ENCODE measurements at places on chromosomes 3 and 15.

DNA sequence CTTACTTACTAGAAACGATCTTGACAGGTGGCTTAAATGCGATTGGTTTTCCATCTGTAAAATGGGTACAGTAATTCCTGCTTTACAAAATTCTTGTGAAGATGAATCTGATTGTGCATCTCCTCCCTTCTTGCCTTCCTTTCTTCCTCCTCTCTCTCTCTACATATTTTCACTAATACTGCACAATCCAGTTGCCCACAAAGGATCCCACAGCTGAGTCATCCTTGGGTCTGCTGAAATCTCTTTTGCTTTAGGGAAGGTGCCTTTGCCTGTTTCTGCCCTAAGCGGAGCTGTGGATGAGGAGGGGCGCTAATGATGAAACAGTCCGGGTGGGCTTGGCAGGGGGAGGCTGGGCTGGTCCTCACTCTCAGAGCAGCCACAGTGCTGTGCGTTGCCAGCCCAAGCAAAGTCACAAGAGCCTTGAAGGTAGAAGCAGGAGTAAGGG is 46.1 kb downstream of the AMOTL2 start:
- no peak for DNase-seq

- DNase-seq = no peak
Measured at GRCh38 chr15:83207660-83208366, at the start of gene HDGFL3. HDGFL3 (minus strand) TSS chr15:83207823; CDS start chr15:83207414, 409 bp downstream.

DNA sequence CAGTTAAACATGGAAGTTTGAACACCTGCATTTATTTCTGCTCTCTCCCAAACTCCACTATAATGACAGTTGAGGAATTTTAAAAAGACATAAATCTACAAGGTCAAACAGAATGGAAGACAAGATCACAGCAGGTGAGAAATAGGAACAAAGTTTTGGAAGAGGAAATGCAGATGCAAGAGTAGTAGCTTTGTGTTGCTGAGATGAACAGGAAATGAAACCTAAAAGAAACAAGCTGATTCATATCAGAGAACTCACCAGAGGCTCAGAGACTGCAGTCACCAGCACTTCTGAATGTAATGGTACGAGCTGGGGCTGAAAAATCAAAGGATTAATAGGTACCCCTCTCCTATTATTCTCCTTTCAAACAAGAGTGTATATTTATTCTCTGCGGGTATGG is 459.9 kb downstream of the RAP2B start:
- DNase-seq = peak; percentile 70

GRCh38 chr3:113659101-113659541 is 37.3 kb downstream of the USF3 start:
- no peak for DNase-seq

DNA sequence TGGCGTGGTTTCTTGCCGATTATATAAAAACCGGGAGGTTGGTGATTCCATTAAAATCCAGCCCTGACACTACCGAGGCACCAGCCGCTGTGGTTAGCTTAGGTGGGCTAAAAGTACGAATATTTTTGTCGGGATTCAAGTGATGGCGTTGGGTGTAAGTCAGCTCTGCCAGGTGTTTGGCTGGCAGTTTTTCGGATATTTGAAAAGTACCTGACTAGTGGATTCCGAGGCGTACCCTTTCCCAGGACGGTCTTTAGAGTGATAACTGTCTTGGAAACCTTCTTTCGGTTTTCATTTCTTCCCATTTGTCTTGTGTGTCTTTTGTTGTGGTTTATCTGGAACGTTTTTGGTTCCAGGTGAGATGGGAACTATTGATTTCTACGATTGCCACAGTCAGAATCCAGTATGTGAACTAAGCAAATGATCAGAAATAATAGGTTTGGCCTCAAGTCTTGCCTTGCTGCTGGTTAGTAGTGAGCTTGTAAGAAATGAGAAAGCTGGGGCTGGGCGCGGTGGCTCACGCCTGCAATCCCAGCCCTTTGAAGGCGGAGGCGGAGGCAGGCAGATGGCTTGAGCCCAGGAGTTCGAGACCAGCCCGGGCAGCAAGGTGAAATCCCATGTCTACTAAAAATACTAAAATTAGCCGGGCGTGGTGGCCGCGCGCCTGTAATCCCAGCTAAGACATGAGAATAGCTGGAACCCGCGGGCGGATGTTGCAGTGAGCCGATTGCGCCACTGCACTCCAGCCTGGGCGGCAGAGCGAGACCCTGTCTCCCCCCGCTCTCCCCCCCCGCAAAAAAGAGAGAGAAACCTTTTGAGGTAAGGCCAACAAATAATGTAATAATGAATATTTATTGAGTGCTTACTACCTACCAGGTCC is 1.4 kb downstream of the FYTTD1 start:
- no peak for DNase-seq

DNA sequence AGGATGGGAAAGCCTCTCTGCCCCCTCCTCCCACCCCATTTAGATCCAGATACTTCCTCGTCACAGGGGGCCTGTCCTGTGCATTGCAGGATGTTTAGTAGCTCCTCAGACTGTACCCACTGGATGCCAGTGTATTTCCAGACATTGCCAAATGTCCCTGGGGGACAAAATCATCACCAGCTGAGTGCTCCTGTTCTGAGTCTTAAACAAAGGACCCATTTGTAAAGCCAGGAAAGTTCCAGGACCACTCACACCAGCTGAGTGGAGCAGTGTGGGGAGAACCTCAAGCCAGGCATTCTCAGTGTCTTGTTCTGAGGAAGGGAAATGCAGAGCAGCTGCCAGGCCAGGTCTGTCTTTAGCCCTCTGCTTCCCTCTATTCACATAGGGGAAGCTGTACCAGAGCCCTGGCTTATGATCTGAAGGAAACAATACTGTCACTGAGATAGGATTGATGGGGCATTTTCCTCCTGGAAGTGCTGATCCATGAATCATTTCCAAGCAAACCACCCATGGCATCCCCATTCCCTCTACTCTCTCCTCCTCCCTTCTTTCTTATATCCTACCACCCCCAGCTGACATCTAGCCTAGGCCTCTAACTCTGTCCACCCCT is 67.4 kb upstream of the MEX3B start:
- DNase-seq = no peak

- no peak for DNase-seq
Measured at GRCh38 chr3:31185062-31185357, 290.5 kb upstream of the GADL1 start.

- no peak for DNase-seq
Measured at GRCh38 chr3:43345877-43346276, 59.5 kb downstream of the SNRK start.

- no peak for DNase-seq
Measured at GRCh38 chr15:69328739-69329138, 30.0 kb downstream of the PAQR5 start.

GRCh38 chr15:82530606-82531379 is 9.5 kb downstream of the RPS17 start:
- peak; percentile 60 for DNase-seq

DNA sequence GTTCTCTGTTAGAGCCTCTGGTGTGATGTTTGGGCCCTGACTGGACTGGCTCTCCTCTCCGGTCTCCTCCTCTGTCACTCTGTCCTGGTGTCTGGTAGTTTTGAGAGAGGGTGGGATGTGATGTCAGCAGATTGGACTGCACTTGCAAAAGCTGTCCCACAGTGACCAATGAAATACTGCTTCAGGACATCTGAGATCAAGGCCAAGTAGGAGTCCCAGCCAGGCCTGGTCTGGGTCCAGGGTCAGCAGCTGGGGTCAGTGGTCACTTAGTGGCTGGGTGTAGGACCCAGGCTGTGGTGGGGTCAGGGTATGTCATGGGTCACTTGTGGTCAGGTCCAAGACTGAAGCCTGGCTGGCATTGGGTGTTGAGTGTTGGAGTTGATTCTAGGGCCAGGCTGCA is 20.9 kb downstream of the ALDH1L1 start:
- DNase-seq = no peak

DNA sequence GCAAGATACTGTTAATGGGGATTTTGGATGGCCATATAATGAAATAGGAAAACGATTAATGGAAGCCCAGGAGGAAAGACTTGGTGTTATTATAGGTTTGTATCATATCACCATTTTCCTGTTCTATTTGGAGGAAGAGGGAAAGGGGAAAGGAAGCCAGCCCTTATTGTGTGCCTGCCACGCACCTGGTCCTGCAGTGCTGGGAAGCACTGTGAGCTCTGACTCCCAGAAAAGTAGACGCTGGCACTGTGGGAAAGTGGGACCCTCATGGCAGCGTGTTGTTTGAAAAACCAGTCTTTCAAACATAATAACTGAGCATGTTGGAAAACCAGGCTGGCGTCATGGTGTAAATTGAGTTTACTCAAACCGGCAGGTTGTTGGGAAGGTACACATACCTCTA is 22.0 kb downstream of the CGNL1 start:
- no peak for DNase-seq

DNA sequence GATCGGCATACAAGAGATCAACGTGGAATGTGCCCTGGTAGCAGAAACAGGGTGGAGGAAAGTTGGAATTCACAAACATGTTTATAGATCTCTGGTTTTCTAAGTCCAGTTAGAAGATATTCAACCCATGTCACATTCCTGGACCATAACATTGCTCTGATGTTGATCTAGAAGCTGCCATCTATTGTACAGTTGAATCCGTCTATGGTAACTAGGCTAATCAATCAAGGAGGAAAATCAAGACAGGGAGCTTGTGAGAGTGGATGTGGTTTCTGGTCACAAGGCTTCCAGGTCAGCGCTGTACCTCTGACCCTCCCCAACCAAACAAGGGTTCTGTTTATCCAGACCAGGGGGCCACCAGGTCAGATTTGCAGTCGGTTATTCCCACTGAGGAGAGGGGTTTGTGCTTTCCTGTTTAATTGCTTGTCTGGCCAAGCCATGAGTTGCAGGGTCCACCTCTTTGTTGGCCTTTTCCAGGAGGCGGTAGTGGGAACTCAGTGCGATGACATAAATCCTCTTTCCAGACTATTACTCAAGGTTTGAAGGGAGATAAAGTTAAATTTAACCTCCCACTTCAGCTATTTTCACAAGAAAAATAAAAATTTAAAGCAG is 130.3 kb downstream of the SLCO3A1 start:
- no peak for DNase-seq

- no peak for DNase-seq
Measured at GRCh38 chr3:148205977-148206376, 491.7 kb upstream of the AGTR1 start.

DNA sequence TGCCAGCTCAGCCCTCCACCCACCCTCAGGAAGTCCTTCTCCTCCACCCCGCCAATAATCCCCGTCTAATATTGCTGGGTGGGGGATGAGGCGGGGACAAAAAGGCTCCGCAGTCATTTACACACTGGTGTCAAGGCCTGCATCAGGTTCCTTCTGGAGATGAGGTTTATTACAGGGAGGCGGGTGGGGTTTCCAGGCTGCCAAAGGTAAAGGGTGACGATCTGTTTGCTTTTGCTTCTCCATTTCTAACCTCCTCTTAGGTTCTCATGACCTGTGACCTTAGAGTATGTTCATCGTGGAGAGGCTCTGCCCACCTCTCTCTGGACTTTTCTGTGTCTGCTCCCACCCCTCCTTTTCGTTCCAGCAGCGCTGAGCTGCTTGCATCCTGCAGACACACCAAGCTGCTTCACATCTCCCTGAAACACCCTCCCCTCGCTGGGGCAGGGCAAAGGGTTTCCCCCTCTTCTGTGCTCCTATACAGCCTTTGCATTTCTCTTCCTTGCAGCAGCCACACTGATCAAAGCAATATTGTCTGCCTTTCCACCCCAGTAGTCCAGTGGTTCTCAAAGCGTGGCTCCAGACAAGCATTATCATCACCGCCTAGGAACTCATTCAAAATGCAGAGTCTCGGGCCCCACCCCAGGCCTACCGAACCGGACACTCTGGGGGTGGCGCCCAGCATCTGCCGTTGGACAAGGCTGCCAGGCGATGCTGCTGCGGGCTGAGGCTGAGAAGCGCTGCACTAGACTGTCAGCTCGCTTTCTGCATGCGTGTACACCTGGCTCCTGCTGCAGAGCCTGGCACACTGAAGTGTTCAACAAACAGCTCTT is 26.6 kb downstream of the CA12 start:
- DNase-seq = no peak

DNA sequence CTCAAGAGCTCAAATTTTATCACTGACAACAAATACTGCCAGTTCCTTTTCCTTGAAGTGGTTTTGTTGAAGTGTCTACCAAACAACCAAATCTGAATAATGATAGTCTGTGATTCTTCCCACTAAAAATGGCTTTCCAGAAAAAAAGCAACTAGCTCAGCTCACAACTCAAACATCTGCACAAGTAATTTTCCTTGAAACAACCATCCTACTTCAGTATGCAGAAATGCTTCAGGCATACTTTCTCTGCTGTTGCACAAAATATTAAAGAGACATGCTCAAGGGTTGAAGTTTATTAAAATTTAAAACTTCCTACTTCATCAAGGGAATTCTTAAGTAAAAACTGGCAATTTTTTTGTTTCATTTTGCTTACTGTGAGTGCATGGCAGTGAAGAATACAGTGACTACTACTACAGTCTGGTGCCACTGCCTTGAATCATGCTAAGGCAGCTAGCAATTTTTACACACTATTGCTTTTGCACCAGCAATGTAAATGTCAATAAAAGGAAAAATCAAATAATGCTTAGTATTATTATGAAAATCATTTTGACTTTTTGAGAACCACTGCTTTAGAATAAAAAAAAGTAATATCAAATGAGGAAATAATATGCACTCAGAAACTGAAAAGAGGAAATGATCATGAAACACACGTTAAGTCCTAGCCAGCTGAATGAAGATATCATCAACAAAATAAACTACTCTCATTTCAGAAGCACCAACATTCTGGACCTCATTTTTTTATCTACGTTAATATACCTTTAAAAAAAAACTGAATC is 33.6 kb downstream of the VPS13C start:
- peak; percentile 32 for DNase-seq

DNA sequence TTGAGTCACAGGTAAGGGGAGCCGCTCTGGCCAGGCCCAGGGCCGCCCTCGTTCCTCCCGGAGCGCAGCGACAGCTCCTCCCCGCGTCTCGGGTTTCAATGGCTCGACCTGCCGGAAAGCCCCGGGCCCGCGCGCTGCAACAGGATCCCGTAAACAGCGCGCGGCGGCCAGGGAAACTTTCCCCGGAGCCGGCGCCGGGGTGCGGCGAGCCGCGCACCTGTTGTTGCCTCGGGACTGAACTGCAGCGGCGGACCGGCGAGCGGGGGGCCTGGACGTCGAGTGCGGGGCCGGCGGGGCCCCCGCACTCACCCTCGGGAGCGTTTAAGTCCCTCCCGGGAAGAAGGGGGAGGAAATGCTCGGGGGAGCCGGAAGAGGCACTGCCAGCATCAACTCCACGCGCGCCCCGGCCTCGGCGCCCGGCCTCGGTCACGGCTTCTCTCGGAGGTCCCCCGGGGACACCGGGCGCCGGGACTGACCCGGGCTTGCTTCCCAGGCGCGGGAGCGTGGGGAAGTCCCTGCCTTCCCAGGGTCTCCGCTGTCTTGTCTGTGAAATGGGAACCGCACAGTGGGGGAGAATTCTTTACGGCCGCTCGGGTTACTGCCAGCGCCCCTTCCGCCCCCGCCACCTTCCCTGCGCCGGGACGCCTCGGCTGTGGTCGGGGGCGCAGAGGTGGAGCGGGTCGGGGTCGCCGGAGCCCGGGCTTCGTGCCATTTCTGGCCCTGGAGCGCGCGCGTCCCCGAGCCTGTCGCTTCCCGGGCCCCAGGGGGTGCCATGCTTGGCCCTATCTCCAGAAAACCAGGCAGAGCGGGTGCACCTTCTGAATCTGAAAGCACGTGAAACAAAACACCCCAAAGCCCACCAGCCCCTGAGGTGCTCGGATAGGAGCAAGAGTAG is 7.5 kb upstream of the PGPEP1L start:
- peak; percentile 23 for DNase-seq

Data from CD14-positive monocyte (primary cell).